ENCODE measurements at places on chromosomes 5 and 9.

DNA sequence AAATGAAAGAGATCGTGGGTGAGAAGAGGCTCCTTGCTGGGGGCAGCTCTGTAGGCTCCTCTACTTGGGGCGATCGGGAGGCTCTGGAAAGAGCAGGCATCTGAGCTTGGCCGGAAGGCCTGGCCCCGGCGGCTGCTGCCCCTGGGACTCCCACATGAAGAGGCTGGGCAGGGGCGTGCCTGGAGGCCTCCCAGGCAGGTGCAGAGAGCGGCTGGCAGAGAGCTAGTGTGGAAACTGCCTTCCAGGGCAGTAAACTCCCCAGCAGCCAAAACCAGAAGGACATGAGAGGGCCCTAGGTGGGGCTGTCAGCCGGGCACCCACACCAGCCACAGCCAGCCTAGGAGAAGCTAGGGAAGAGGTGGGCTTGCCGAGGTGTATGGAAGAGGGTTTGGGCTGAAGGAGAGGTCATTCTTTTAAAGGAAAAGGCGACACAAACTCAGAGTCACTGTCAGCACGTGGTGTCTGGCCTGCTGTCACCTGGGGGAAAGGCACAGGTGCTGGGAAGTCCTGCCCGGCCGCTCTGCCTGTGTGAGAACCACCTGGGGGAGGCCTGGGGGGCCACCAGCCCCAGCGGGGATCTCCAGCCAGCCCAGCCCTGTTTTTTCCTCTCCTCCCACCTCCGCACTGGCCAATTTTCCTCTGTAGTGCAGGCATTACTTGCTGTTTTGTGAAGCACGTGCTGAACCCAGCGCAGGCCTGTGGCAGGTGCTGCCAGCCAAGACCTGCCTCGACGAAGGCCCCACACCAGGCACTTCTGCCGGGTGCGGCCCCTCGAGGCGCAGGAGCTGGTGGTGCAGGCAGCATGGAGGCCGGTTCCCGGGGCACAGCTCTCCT is 44.8 kb upstream of the EGFL7 start:
- DNase-seq: no peak

GRCh38 chr5:88244686-88245085 is 24.0 kb downstream of the TMEM161B start:
- no peak for DNase-seq

- no peak for DNase-seq
Observed at GRCh38 chr5:61071526-61071925, 90.7 kb downstream of the SMIM15 start.

DNA sequence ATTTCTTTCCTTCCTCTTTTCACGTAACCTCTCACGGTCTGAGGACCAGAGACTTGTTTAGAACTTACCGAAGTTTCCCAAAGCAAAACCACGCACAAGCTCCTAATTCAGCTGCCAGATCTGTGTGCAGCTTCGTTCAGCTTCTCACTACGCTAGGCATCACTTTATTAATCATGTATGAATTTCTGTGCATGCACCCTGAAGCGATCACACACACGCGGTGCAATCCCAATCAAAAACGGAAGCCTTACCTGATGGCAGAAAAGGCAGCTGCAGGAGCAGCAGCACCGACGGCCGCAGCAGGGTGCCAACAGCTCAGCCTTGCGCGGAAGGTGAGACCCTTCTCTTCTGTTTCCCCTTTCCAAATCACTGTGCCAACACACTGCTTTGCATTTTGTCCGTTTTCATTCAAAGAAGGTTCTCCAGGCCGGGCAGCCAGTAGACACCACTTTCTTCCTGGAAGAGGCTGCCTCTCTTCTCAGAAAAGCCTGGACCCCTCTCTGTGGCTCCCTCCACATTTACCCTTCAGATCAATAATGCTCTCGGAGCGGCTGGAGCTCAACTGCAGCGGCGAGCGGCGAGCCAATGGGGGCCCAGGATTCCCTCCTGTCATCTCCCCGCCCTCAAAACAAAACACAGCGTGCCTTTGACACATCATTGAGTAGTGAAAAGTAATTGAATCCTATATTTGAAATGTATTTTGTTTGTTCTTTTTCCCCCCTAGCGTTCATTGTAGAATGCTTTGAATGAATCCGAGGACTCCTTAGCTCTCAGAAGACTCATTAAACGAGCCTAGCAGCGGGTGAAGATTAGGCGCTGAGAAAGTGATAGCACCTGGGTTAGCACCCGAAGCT is at the start of gene CDH12:
Gene CDH12, minus strand, starts transcription at position 538 of the 854 bp plus-strand sequence.
- DNase-seq: no peak

DNA sequence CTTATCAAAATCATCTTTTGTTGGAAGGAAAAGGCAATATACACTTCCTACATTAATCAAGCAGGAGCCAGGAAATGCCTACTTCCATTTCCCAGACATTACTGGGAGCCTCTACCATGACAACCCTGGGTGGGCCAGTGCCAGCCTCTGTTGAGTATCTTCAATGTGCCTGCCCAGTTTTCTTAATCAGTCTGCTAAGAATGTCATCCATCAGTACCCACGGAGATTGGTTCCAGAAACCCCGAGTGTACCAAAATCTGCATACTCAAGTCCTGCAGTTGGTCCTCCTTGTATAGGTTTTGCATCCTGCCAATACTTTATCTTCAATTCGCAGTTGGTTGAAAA is 82.4 kb downstream of the MARCHF3 start:
- no peak for DNase-seq

DNA sequence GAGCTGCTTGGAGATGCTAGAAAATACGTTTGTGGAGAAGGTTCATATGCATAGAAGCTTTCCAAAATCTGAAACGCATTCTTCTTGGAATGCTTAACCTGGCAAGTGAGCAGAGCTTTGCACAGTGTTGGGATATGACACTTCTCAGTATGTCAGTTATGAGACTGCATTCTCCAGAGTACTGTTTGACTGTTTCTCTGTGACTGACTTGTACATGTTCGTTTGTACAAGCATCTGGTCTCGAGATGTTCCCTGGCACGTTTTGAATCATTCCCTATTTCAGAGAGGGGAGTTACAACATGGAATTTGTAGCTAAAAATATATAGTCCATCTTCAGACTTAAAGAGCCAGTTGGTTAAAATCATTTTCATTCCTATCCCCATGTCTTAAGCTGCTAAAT is 272.4 kb downstream of the ARRDC3 start:
- DNase-seq: no peak

GRCh38 chr9:23526806-23527205 is 299.2 kb downstream of the ELAVL2 start:
- no peak for DNase-seq

DNA sequence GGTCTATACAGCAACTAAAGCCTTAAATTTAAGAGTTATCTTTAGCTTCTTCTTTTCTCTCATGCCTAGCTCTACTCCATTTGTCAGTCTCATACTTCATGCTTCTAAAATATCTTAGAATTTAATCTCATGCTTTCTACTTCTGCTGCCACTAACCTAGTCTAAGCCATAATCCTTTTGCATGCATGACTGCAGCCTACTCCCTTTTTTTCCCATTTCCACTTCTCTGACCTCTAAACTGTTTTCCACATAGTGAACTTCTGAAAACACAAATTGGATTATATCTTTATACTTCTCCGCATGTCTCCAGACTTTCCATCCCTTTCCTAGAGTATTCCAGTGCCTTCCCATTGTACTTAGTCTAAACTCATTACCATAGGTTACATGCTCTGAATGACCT is 193.0 kb downstream of the XRCC4 start:
- DNase-seq: no peak

DNA sequence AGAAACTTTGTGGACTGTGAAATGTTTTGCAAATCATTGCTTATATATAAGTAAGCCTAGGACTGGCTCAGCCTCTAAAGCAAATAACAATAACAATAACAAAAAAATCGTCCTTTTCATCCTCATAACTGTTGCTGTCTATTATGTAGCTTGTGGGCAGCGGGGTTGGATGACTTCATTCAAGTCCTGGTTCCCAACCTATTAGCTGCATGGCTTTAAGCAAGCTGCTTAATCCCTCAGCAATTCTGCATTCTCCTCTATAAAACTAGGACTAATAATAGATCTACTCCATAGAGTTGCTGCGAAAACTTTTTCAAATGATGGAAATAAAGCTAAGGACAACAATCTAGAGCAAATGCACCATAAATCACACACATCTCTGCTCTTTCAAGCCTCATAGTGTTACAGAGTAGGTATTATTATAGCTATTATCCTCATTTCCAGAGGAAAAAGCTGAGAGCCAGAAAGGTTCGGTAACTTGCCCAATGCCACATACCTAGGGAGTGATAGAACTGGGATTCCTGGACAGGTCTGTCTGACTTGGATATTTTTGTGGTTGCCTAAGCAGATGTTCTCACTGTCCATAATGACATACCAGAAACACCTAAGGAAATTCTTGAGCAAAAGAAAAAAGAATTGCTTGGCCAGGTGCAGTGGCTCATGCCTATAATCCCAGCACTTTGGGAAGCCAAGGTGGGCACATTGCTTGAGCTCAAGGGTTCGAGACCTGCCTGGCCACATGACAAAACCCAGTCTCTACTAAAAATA is 98.8 kb upstream of the ADRA1B start:
- no peak for DNase-seq

DNA sequence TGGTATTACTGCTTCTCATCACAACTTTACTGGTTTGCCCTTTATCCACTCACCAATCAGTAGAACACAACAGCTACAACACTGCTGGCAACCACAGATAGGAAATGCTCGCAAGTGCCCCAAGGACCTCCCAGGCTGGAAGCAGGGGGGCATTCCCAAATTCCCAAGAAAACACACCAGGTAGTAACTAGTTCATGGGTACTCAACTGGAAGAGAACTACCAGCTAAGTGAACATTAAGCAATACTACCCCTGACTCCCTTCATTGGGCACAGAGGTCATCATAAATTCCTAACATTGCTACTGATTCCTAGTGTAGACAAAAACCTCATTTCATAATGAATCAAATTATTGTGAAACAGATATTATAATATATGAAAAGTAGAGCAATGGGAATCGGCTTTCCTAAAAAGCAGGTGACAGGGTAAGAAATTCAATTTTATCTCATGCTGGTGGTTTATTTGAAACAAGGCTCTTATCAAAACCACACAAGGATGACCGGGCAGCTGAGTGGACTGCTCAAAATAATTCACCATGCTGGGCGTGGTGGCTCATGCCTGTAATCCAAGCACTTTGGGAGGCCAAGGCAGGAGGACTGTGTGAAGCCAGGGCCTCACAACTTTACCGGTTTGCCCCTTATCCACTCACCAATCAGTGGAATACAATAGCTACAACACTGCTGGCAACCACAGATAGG is 81.6 kb downstream of the TLE1 start:
- no peak for DNase-seq

DNA sequence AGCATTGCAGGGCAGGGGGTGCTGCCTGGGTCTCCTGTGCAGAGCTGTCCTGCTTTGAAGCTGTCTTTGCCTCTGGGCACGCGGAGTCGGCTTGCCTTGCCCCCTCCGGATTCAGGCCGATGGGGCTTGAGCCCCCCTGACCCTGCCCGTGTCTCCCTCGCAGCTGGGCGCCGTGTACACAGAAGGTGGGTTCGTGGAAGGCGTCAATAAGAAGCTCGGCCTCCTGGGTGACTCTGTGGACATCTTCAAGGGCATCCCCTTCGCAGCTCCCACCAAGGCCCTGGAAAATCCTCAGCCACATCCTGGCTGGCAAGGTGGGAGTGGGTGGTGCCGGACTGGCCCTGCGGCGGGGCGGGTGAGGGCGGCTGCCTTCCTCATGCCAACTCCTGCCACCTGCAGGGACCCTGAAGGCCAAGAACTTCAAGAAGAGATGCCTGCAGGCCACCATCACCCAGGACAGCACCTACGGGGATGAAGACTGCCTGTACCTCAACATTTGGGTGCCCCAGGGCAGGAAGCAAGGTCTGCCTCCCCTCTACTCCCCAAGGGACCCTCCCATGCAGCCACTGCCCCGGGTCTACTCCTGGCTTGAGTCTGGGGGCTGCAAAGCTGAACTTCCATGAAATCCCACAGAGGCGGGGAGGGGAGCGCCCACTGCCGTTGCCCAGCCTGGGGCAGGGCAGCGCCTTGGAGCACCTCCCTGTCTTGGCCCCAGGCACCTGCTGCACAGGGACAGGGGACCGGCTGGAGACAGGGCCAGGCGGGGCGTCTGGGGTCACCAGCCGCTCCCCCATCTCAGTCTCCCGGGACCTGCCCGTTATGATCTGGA is 2.7 kb downstream of the CEL start:
- no peak for DNase-seq

- no peak for DNase-seq
Observed at GRCh38 chr5:159704160-159704559, 212.1 kb upstream of the ADRA1B start.

DNA sequence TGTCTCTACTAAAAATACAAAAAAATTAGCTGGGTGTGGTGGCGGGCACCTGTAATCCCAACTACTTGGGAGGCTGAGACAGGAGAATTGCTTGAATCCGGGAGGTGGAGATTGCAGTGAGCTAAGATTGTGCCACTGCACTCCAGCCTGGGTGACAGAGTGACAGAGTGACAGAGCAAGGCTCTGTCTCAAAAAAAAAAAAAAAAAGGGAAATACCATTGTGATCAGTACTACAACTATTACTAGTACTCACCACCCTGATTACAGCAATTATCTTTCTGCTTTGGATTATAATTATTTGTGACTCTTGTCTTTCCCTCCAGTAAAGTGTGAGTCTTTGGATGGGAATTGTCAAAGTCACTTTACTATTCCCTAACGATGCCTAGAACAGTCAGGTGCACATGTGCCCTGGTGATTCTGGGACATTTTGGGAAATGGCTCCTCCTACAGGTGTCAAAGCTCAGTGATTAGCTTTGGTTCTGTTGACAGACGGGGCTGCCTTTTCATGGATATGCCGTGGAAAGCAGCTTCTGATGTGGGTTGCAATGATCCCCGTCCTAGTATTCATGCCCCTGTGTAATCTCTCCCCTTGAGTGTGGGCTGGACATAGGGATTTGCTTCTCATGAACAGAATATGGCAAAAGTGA is 31.8 kb upstream of the FRRS1L start:
- DNase-seq: no peak

- DNase-seq: no peak
Observed at GRCh38 chr9:115367780-115368525, 250.0 kb upstream of the TNC start.

DNA sequence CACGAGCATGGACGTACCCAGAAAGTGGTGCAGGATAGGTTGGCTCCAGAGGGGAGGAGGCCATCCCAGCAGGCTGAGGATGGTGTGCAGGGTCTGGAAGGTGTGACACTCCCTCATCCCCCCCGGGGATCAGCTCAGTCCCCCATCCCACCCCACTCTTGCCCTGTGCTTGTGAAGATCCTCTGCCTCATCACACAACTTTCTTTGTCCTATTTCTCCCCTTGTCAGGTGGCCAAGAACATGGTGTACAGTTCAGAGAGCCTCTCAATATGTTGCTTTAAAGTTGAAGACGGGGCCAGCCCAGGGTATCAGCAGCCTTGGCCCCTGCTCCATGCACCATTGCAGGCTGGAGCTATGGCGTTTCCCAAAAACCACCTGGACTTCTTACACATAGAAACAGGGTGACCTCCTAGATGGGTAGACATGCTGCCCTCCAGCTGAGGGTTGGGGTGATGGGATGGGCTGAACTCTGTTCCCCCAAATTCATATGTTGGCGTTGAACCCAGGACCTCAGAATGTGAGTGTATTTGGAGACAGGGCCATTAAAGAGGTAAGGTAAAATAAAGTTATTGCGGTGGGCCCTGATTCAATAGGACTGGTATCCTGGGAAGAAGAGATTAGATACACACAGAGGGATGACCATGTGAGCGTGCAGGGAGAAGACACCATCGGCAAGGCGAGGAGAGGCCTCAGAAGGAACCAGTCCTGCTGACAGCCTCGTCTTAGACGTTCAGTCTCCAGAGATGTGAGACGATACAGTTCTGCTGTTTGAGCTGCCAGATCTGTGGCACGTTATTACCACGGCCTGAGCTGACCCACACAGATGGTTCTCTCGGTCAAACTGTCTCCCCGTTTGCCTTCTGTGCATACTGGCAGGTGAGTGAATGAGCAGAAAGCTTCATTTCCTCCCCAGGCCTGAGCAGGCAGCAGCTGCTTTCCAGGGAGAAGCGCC is 272.5 kb downstream of the GADD45G start:
- DNase-seq: no peak

All from stimulated activated CD4-positive, alpha-beta T cell treated with anti-CD3 and anti-CD28 coated beads, TNF-alpha, amount 100 ng/mL, for 4 hours (primary cell).